Stimulated activated CD8-positive, alpha-beta memory T cell treated with anti-CD3 and anti-CD28 coated beads, Interleukin-4, amount 100 ng/mL, for 24 hours (primary cell): ENCODE measurements at places on chromosomes 3 and 15.

DNA sequence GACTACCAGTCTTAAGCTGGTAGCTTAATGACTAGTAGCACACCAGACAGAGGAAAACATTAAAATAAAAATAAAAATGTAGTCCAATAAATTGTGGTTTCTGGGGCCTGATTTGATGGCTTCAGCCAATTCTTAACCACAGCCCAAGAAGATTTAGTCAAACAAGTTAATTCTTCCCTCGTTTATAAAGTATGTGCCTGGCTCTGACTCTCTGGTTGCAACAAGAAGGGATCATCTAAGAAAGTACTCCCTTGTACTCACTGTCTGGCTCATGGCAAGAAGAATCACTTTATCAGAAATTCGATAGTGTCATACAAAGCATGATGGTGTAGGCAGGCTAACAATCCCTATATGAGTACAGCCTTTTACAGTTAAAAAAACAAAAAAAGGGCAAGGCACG lies 141.9 kb downstream of the P3H2 start:
- no peak for DNase-seq

- no peak for DNase-seq
Measured at GRCh38 chr3:40267937-40268724, 41.4 kb upstream of the EIF1B start.

DNA sequence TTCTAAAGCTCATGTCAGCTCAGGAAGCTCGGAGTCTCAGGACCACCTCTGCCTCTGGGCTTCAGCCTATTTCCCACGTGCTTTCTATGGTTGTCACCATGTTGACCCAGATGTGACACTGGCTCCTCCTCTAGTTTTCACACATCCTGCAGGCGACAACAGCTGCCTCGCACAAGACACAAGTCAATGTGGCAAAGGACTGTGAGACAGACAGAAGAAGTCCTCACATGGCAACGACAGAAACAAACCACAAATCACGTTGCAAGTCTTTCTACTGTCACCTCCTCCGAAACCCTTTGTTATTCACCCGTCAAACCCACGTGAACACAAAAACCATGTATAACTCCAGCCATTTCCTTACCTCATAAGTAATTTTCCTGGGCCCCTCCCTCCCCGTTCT lies 194.5 kb downstream of the MEX3B start:
- DNase-seq, result no peak

DNA sequence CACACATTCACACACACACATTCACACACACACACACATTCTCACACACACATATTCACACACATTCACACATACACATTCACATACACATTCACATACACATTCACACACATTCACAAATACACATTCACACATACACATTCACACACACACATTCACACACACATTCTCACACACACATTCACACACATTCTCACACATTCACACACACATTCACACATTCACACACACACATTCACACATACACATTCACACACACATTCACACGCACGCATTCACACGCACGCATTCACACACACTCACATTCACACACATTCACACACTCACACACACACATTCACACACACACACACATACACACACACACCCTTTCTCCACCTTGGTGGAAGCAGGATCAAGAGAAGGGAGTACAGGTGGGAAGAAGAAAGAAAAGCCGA lies 5.7 kb upstream of the HAPLN3 start:
- DNase-seq, result no peak

DNA sequence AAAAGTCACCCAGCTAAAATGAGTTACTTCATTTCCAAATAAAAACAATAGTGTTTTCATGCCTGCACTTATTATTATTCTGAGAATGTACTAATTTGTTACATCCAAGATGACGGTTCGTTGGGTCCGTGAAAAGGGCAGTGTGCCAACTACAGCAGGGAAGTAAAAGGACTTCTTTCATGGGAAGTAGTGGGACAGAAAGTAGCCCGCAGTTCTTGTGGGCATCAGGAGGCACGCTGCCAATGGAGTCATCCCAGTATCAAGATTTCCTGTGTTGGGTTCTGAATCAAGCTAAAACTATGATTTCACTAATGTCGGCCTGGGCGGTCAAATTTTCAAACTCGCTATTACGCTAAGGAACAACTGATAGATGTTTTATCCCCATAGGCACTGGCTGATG lies 254.5 kb upstream of the SOX2 start:
- no peak for DNase-seq

DNA sequence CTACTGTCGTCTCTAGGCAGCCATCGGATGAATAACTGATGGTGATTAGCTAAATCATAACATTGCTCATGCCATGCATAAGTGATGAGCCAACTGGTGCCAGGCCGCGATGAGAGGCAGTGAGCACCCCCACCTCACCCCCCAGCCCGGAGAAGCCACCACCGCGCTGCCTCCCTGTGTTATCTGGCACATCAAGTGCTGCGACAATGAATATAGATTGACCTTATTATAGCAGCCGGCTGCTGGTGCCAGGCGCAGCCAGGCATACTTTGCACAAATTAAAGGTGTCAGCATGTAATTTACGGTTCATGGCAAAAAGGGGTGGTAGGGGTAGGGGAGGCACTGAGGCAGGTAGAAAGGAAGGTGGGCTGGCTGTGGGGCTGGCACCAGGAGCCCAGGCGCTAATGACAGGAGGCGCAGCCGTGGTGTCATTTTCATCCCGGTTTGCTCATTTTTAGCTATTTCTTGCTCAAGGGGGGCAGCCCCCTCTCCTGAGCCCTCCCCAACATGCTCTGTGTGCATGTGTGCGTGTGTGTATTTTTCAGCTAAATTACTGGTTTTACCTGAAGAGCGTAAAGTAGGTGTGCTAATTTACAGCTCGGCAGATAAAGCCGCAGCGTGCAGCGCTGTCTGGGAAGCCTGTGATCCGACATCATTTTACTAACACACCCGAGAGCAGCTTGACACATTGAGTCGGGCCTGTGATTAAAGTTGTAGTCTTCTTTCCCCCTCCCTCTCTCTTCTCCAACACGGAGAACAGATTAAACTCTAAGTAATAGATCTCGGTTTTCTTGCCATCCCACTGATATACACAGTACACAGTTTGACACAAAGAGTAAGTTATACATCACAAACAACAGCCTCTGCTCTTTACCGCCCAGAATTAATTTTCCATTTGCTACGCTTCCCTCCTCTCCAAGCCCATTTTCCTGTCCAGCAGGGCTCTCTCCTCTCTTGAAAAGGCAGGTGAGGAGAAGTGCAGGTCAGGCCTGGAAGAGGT lies 212.3 kb downstream of the RPLP1 start:
- no peak for DNase-seq

- DNase-seq, result peak; percentile 43
Measured at GRCh38 chr15:66293419-66294156, at the start of gene DIS3L. DIS3L (plus strand) TSS chr15:66293568; CDS start chr15:66293597, 29 bp downstream.

DNA sequence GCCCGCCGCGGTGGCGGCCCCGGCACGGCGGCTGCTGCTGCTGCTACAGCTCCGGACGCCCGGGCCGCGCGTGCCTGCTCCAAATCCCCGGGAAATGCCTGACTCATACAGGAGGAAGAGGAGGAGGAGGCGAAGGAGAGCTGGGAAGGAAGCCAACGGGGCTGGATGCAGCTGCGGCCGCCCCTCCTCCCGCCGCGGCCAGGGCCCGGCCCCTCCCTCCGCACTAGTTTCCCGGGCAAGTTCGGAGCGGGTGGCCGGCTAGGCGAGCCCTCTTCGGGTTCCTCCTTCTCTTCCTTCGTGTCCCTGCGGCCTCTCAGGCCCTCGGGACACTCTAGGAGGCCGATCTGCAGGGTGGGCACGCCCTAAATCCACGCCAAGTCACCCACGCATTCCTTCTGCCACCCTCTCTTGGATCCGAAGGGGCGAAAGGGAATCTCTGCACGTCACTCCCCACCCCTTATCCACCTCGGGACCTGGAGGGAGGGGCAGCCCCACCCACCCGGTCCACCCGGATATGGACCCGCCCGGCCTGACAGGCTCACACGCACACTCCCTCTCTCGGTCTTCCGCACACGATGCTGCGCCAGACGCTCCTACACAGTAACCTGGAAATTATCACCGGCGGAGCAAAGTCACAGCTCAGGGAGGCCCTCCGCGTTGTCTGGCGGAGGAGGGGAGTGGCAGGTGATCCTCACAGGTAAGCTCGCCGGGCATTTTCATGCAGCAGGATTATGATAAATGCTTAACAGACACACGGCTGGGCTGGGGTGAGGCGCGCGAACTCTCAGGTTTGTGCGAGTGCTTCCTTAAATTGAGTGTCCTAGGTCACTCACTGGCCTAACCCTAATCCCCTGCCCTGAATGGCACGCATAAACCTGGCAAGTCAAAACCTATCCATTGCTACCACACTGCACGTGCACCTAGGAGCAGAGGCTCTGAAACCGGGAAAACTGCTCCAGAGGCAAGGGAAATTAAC lies at the start of the genes OSBPL10 and ZNF860:
Gene OSBPL10 (minus strand): TSS at position 57 of the 976 bp plus-strand sequence. CDS start 83 bp downstream, outside the sequence.
Gene ZNF860 (plus strand): TSS at position 545 of the 976 bp plus-strand sequence. CDS start 7,330 bp downstream, outside the sequence.
- no peak for DNase-seq

DNA sequence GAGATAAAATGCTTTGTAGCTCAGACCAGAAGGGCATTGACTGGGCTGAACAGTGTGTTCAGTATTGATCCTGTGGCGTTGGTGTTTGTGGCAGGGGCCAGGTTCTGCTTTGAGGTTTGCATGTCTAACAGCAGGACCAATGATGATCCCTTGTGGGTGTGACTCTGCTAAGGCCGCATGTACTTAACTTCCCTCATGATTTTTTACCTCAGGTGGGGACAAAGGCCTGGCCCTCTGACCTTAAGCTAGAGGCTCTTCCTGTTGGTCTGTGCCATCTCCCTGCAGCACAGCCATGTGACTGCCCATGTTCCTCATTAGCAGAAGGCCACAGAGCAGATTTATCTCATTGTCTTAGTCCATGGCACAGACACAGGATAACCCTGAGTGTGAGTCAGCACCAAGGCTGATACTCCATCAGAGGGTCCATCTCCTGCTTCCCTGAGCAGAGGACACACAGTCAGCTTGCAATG lies 34.3 kb upstream of the BSN start:
- DNase-seq, result no peak

GRCh38 chr3:148588291-148588690 lies 109.4 kb upstream of the AGTR1 start:
- no peak for DNase-seq

DNA sequence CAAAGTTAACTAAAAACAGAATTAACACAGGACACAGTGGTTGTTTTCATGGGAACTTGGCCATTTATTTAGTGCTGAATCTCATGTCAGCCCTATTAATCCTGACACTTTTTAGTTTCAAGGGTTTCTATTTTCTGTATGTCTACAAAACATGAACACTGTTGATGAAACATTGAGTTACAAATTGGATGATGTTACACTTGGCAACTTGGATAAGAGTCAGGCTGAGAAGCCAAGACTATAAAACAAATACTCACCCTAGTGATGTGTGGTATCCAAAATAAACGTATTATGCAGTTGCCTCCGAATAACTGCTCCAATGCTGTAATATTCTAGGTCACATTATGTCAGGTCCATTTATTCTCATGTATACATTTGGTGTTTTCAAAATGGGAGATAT lies 349.6 kb downstream of the ZIC1 start:
- no peak for DNase-seq

GRCh38 chr15:48888836-48889235 lies 10.9 kb downstream of the EID1 start:
- no peak for DNase-seq

DNA sequence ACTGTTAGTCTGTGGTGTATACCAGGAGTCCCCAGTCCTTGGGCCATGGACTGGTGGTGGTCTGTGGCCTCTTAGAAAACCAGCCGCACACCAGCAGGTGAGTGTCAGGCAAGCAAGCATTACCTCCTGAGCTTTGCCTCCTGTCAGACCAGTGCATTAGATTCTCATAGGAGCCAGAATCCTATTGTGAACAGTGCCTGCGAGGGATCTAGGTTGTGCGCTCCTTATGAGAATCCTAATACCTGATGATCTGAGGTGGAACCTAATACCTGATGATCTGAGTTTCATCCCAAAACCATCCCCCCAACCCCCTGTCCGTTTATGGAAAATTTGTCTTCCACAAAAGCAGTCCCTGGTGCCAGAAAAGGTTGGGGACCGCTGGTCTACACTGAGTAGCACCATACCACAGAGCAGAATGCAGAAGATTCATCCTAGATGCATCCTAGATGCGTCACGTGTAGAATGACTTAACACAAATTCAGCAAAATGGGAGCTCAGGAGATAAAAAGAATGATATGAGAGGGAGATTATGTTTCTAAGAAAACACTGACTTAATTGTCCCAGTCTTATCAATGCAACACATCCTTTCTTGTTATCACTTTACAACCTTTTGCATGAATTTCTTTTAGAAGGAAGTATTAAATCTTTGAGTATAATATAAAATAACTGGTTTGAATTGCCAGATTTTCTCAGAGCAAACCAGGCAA lies 28.5 kb downstream of the SELENOT start:
- DNase-seq, result no peak

DNA sequence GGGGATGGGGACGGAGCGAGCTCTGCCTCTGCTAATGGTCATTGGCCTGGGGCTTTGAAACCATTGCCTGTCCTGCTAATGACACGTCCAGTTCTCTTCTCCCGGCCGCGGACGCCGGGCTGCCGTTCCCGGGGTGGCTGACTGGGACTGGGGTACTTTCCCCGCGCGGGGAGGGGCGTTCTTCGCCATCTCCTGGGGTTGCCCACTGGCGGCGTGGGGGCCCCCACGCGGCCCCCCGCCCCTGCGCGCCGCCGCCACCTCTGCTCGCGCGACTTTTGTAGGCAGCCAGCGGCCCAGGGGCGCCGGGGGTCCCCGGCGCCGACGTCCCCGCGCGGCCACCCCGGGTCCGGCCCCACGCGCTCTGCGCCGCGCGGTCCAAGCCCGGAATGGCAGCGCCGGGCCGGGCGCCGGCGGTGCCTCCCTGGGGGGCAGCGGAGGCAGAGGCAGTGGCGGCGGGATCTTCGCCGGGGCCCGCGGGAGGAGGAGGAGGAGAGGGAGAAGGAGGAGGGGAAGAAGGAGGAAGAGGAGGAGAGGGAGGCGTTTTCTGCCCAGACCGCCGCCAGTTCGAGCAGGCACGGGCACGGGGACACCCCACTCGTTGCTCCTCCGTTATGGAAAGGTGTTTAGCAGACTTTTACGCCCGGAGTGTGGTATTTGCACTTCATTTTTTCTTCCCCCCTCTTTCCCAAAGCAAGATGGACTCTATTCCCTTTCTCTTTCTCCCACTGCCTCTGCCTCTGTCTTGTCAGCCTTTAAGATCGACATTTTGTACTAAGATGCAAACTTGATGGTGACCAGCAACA lies 2.3 kb downstream of the BBX start:
- no peak for DNase-seq

- no peak for DNase-seq
Measured at GRCh38 chr3:146803745-146804144, 198.6 kb upstream of the PLSCR5 start.

DNA sequence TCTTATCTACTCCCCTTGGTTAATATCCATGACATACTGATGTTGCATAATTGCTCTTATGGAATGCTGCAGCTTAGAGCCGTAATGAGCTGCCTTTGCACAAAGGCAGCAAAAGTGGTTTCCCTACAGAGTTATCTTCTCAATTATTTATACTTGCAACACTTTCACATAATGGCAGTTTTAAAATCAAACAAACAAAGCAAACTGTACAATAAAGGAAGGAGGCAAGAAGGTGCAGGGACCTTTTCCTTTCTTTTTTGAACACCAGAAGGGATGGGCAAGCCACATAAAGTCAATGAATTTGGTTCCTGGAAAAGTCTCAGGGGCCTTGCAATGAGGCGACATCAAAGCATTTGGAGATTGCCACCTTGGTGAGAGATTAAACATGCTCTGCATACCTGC lies 188.0 kb downstream of the MEIS2 start:
- DNase-seq, result no peak

GRCh38 chr3:60746695-60747416 lies 504.4 kb downstream of the FHIT start:
- no peak for DNase-seq

- DNase-seq, result no peak
Measured at GRCh38 chr3:119380697-119381096, 82.7 kb downstream of the TMEM39A start.
